ENCODE measurements at places on chromosomes 2 and 18.

GRCh38 chr2:12732651-12733050, 15.9 kb downstream of the TRIB2 start:
- DNase-seq: no peak

DNA sequence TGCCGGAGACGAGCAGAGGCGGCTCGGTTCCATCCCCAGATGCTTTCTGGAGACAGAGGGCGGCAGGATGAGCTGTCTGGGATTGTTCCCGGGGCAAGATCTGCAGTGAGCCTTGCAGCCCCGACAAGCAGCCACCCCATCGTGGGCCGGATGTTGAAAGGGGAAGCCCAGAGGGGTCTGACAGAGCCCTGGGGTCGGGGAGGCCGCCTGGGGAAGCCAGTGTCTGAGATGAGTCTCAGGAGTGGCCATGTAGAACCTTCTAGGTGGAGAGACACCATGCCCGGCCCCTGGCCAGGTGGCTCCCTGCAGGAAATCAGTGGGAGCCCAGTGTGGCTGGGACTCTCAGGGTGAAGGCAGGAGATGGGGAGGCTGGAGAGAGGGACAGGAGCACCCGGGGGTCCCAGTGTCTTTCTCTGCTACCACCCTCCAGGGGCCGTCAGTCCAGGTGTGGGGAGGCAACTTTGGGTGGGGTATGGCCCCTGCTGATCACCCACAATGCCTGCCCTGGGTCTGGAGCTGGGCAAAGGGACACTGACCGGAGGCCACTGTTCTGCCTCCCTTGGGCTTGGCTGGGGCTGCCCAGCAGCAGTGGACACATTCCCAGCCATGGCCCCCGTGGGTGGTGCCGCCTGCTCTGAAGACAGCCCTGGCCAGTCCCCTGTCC, 128.3 kb upstream of the HS6ST1 start:
- DNase-seq: no peak

DNA sequence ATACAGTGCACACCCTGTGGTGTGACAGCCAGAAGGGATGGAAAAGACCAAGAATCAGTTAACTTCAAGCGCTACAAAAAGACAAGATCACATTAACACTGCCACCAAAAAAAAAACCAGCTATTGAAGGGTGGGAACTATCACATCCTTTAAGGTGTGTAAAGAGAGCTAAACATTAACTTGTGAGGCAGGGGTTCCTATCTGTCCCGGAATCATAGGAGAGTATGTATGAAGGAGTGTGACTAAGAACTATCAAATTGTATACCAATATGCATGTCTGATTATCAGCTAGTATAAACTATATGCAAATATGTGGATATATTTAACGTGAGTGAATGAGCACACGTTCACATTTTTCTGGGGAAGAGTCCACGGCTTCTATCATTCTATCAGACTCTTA, 88.4 kb upstream of the DNER start:
- no peak for DNase-seq

DNA sequence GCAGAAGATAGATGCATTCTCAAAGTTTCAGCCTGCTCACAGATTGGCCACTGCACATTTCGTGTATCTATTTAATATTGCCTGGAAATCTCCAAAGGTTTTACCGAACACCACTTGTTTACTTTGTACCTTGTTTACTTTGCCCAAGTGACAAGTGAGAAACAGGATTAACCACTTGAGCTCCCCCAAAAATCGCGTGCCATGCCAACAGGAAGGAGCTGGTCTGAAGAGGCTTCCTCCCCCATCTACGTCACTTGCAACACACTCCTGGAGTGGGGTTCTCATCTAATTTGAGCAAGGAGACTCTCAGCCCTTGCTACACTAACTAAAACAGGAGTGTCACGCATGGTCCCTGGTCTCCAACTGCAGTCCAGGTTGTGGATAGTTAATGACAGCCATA, 212.5 kb upstream of the TMEM200C start:
- no peak for DNase-seq

- DNase-seq: no peak
Observed at GRCh38 chr2:144412709-144413108, 107.2 kb downstream of the ZEB2 start.

GRCh38 chr2:70946832-70947442, 11.2 kb downstream of the ATP6V1B1 start:
- DNase-seq: peak; percentile 63

- no peak for DNase-seq
Observed at GRCh38 chr2:181764095-181764963, 84.0 kb upstream of the NEUROD1 start.

DNA sequence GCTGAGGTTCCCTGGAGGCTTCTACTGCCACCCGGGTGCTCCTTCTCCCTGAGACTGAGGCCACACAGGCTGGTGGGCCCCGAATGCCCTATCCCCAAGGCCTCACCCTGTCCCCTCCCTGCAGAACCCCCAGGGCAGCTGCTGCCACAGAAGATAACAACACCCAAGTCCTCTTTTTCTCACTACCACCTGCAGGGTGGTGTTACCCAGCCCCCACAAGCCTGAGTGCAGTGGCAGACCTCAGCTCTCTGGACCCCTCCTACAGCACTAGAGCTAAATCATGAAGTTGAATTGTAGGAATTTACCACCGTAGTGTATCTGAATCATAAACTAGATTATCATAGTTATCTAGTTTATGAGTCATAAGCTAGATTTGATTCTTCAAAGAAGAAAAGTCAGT, 7.3 kb upstream of the CENPA start:
- peak; percentile 14 for DNase-seq

- no peak for DNase-seq
Observed at GRCh38 chr2:237896507-237896892, 37.1 kb downstream of the RAMP1 start.

DNA sequence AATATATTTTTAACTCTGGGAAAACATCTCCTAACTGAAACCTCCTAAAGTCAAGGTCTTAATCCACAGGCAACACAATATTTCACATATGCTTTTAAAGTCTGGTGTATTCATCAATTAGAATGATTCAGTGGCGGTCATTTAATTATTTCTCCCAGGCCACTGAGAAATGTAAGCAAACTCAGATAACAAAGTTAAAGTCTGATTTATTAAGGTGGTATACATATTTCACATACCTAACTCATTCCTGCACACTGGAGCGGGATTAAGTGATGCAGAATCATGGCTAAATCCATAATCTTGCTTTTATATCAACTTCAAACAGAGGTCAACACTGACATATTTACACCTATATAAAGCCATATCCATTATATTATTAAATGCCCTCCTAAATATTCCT, 43.7 kb downstream of the FRZB start:
- no peak for DNase-seq

- peak; percentile 65 for DNase-seq
Observed at GRCh38 chr2:73970850-73971471, 13.7 kb upstream of the TET3 start.

DNA sequence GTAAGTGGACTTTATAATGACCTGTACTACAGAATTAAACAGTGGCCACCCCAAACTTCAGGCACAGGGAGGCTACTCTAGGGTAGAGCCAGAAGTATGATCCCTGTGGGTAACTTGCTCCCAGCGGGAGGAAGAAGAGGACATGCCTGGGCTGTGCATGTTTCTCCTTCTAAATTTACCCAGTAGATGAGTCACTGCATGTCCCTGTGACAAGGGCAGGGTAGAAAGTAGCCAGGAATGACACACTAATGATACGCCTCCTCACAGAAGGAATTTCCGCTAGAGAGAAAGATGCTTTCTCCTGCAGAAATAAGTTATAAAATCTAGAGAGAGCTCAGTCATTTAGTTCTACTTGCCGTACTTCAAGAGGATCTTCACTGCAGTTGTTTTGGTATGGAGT, 7.5 kb downstream of the ACYP2 start:
- no peak for DNase-seq

DNA sequence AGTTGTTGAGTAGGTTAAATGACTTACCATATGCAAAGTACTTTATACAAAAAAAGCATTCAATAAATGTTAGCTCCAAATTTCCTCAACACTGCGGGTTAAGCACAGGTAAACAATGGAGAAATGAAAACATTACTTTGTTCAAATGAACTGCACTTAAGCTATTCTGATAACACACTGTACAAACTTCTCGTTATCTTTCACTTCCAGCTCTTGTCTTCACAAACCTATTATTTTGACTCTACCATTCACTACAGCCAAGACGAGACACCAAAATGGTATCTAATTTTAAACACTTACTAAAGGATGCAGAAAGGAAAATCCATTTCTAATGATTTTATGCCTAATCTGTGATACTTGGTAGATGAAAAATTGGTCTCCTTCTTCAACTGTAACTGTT, 43.8 kb downstream of the SLC40A1 start:
- no peak for DNase-seq

DNA sequence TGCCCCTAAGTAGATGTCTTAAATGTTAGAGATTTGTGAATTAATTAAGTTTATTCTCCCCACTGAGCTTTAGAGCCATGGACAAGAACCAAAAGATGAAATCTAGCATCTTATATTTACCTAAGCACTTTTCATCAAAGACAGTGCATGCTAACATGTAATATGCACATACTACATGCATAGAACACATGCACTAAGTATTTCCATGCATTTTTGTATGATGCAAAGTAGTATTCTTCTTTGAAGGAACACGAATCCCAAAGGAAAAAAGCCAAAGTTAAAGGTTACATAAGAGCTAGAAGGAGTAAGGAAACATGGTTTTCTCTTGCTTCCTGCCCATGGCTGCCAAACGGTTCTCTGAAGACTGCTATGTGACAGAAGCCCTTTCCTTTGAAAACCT, 15.3 kb downstream of the STAMBP start:
- DNase-seq: no peak

DNA sequence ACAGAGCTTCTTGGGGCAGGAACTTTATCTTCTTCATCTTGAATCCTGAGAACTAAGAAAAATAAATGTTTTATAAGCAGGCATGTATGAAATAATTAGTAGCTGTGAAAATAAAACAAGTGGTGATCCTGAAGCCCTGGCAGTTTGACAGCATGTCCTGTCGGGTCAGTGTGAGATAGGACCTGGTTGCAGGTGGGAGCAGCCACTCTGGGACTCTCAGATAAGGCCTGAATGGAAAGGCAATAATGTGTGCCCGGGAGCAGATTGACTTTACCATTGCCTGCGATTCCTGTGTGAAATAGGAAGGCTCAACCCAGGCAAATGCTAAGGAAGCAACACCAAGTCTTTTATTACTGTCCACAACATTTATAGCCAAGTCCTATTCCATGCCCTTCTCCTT, 132.4 kb downstream of the LYPD6B start:
- DNase-seq: no peak

DNA sequence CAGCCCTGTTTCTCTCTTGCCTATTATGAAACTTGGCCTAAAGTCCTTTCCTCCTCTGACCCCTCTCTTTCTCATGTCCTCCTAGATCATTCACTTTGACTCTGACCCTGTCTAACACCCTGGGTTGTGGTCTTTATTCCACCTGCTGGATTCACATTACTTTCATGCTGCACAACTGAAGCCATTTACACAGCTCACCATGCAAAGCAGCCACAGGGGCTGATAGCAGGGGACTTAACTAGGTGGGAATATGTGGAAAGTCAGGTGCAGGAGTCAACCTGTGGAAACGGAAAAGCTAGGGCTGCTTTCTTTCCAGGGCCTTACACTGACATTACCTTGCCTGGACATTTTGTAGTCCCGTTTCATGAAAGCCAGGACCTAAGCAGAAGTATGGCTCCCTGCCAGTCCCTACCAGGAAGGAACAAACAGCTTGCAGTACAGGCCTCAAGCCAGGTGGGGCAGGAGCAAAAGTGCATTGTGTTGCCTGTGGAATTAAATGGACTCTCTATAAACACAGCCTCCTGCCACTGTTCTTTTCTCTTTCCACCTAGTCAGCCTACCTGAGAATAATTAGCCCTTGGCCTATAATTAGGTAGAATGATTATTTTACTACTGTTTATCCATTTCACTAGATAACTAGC, 11.8 kb downstream of the MAPRE3 start:
- peak; percentile 11 for DNase-seq

DNA sequence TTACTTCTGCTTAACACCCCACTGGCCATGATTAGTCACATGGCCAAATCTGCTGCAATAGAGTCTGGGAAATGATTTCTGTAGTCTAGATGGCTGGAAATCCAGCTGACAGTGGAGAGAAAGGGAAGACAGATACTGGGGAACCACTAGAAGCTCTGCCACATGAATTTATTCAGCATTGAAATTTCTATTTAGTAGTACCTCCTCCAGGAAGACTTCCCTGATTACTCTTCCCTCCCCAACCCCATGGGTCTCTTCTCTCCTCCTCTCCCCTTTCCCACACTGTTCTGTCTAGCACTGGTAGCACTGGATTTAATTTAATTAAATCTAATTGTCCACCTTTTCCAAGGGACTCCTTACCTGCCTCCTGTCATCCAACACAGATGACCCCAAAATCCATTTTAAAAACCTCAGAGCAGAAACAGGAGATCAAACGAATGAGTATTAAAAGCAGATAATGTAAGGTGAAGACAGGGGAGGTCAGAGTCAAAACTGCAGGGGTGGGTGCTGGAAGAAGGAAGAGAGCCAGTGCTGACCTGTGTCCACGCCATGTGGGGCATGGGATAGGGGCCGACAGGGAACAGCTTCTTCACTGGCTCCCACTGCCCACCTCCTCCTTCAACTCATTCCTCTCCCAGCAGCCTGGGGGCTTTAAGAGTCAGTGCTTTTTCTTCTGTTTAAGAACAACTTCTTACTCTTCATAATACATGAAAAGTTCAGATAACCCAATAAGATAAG, 169.2 kb upstream of the HS6ST1 start:
- DNase-seq: no peak

DNA sequence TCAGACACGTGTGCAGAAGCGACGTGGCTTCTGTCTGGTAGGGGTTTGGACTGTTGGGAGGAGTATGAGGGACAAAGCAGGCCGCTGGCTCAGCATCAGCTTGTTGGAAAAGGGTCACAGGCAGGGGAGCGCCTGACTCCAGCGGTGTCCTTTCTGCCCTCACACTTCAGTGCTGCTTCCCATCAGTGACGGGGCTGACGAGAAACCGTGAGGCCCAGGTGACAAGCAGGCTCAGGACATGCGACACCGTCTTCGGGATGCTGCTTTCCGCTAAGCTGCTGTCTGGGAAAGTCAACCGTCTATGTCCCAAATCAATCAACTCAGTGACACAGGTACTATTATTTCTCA, 90.5 kb downstream of the USP40 start:
- no peak for DNase-seq
